ENCODE measurements at places on chromosomes 11 and 22. TPM values are rescaled to one million over a fixed set of nuclear protein-coding genes. Genes with fewer than 3 reads are reported as not detected.

Gene OR8D1
- not detected for polyA plus RNA-seq

GRCh38 chr11:118633979-118634378 lies 26.6 kb downstream of the PHLDB1 start:
- no peak for DNase-seq

DNA sequence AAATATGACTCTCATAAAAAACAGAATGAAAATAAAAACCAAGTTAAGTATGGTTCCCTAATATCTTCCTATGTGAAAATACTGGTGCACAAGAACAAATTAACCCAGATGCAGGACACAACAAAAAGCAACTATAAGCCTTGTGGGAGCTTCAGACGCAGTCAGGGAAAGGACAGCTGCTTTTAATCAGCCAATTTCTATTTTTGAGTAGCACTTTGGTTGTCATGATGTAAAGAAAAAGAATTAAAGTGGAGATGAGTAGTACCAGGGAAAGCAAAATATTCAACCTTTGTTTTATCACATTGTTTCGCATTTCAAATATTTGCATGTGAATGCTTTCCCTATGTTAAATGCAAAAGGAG lies 339.9 kb downstream of the SOX6 start:
- no peak for DNase-seq

- no peak for DNase-seq
Measured at GRCh38 chr11:4808476-4808875, 4.3 kb upstream of the OR52R1 start.

Measured in renal pelvis (tissue), 12 donors.